ENCODE measurements at places on chromosomes 4 and X.

GRCh38 chrX:40513012-40513411 lies 67.8 kb upstream of the ATP6AP2 start:
- DNase-seq, result no peak

- no peak for DNase-seq
Measured at GRCh38 chrX:7109838-7110793, 37.4 kb upstream of the STS start.

DNA sequence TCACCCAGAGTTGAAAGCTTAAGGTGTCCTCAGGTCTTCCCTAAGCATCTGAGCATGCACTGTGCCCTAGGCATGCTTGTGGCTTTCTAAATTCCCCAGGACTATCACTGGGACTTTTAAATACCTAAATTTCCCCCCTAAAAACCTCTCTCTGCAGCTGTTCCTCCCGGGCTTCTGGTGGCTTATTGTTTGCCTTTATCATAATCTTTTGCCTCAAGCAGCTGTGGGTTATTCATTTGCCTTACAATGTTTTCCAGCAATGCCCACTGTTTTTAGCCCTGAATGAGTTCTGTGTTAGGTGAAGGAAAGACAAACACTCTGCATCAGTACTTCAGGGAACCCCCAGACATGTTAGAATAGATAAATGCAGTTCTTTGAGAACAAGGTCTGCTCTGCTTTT lies 455.0 kb downstream of the ZIC3 start:
- DNase-seq, result no peak

DNA sequence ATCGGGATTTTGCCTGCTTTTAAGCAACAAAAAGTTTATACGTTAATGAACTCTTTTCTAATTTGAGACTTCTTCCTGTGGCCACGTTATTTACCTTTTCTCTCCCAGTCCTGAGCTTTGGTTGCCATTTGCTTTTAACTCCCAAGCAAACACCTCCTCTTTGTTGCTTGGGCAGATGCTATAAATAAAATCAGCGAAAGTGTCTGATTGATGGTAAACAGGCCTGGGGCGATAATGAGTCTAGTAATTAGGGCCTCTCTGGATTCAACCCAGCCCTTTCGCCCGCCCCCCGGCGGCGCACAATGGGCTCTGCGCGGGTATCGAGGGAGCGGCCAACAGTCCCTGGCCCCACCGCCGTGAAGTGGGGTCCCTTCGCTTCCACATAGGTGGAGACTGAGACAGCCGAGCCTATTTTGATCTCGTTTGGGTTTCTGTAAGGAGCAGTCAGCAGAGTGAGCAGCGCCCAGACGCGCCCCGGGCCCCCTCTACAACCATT lies 790 bp downstream of the CLGN start:
- no peak for DNase-seq

- DNase-seq, result peak; percentile 8
Measured at GRCh38 chr4:40721730-40722171, 28.0 kb upstream of the NSUN7 start.

- DNase-seq, result no peak
Measured at GRCh38 chr4:2954358-2955185, 8.6 kb downstream of the NOP14 start.

DNA sequence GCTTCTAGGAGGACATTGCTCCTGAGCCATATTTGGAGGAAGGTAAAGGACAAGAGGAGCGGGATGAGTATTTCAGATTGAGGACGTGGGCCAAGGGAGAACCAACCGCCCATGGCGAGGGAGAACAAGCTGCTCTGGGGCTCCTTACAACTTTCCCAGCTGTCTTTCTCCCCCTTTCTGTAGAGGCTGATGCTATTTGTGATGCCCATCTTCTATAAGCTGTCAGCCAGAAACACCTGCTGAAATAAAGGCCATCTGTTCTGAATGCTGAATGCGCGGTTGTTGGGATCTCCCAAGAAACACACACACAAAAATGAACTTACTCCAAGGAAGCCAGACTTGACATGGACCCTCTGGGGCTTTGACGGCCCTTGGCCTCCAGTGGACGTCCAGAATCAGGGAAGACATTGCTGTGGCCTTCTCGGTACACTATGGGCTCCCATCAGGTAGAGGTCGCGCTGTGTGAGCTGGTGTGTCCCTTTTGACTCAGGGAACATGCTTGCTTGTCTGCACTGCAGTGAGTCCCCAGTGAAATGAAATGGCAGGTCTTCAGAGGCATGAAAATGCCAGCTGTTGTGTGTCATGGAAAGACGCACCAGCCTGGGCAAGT lies 30.9 kb downstream of the RWDD4 start:
- DNase-seq, result no peak

DNA sequence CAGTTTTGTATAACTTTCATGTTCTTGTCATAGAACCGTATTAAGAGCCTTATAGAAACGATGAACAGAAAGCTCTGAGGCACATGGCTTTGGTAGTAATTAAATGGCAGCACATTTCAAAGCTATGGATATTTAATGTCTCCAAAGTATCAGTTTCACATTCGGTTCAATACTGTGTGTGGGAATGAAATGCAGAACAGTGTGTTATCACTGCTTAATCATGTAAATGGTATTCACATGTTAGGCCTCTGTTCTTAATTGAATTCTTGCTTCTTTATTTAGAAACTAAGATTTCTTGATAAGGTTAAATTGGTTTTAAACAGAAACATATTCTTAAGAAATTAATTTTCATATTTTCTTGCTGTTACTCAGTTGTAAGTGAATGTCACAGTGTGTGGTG lies 701.0 kb upstream of the PITX2 start:
- peak; percentile 34 for DNase-seq

GRCh38 chr4:126799416-126799815 lies 833.3 kb upstream of the INTU start:
- DNase-seq, result peak; percentile 20

DNA sequence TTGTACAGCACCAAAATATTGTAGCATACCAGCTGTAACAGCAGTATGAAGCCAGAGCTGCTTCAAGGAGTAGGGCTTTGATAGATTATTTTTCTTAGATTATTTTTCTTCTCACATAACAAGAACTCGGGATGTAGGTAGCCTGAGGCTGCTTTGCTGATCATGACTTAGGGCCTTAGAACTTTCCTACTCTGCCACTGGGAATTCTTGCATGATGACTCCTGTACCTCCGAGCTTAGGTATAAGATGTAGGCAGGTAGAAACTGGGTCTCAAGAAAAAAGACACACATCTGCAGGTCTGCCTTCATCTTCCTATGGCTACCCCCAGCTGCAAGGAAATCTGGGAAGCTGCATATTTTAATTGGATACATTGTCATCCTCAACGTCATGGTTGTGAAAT lies 115.9 kb upstream of the PNPLA4 start:
- DNase-seq, result no peak

GRCh38 chr4:152014280-152014679 lies 253.5 kb upstream of the GATB start:
- no peak for DNase-seq
